ENCODE measurements at places on chromosomes 11 and 22.

DNA sequence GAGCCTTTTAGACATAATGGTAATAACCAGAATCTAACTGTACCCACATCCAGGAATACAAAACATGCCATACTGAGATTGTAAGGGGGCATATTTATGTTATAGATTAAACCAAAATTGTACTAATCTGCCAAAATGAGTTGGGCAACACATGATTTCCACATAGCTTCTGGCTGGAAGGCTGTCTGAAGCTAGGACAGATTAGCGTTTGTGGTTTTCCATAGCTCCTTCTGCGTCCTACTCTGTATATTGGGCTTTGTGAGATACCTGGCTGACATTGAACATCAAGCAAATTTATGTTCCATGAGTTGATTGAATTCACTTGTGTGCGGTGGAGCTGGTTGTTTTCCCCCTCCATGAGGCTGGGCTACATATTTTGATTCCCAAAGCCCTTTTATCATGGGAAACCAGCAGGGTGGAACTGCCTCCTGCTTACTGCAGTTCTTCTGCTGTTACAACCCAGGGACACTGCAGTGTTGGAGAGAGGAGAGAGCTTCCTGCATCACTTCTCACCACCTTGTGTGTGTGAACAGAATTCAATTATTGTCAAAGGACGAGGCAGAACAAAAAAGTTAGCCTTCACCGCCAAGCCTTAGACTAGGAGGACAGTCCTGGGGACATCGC is 114.9 kb downstream of the C11orf91 start:
- DNase-seq, result no peak

DNA sequence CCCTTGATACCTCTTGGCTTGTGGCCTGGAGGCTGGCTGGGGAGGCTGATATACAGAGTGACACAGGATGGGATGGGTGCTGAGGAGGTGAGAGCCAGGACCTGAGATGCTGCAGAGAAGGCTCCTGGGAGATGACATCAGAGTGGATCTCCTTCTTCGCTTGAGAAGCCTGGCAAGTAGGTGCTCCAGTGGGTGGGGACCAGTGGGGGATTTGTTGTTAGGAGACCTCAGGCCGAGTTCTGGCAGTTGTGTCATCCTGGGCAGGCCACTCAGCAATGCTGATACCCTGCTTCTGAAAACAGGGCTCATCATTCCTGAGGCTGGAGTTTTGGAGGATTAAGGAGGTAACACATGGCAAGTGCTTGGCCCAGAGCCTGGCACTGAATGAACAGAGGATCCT is 1.9 kb upstream of the NDUFV1 start:
- DNase-seq, result no peak

DNA sequence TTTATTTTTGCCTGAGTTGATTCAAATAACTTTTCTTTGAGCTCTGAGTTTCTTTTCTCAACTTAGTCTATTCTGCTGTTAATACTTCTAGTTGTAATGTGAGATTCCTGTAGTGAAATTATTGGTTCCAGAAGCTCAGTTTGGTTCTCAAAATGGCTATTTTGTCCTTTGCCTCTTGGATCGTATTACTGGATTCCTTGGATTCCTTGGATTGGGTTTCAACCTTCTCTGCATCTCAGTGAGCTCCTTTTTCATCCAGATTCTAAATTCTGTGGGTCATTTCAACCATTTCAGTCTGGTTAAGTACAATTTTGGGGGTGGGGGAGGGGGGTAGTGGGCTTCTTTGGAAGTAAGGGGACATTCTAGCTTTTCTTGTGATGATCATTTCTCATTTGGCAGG is 341.1 kb upstream of the CNTN5 start:
- no peak for DNase-seq

GRCh38 chr11:7485186-7486097 is at the start of gene OLFML1:
OLFML1 (plus strand) TSS chr11:7485506; CDS start chr11:7485876, 370 bp downstream.
- no peak for DNase-seq

DNA sequence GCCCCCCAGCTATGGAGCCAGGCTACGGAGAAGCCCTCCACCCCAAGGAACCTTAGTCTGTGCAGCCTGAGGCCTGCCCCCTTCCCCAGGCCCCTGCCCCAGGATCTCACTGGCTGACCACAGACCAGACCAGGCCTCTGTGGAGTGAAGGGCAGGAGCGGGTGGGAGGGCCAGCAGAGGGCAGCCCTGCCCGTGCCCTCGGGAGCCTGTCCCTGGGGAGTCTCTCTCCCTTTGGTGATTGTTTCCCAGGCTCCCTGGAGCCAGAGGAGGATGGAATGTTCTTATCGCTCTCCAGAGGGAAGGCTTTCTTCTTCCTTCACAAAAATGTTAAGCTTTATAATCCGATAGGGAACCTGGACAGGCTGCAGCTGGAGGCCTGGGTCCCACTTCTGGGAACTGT is 455.3 kb downstream of the SOX6 start:
- DNase-seq, result no peak

GRCh38 chr22:17880020-17880419 is 105.8 kb upstream of the BID start:
- DNase-seq, result no peak

GRCh38 chr22:29732883-29733282 is 13.1 kb downstream of the CABP7 start:
- no peak for DNase-seq

- DNase-seq, result no peak
These were observed 182.1 kb upstream of the SORL1-AS1 start for GRCh38 chr11:121634889-121635288.

DNA sequence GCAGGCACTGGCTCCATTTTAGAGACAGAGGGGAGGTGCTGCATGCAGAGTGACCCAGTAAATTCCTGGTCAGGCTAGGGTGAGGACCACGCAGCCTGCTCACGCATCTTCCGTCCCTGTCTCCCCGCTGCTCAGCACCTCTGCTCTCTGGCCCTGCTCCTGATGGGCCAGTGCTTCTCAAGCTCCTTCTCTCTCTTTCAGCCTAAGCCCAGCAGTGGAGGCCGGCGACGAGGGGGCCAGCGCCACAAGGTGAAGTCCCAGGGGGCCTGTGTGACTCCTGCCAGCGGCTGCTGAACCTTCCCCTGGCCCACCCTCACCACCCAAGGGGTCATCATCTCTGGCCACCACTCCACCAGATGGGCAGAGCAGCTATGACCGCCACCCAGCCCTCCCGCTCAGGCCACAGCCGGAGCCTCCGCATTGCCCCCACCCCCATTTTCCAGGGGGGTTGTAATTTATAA is 24.7 kb downstream of the GTPBP1 start:
- no peak for DNase-seq

- DNase-seq, result no peak
These were observed 264.2 kb downstream of the GRM5 start for GRCh38 chr11:88801484-88802123.

DNA sequence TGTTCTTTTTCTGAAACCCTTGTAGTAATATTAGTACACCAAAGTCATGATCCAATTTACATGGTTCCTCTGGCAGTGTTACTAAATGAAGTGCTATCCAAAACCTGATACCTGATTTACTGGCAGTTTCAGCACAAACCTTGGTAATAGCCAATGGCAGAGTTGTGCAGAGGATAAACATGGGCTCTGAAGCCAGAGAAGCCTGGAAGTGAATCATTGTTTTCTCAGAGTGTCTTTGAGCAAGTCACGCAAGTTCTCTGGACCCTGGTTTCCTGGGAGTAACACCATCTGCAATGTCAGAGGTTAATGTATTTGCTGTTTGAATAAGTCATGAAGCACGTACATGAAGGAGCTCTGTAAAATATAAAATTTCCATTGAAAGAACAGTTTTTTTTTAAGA is 222.3 kb upstream of the NARS2 start:
- DNase-seq, result no peak

DNA sequence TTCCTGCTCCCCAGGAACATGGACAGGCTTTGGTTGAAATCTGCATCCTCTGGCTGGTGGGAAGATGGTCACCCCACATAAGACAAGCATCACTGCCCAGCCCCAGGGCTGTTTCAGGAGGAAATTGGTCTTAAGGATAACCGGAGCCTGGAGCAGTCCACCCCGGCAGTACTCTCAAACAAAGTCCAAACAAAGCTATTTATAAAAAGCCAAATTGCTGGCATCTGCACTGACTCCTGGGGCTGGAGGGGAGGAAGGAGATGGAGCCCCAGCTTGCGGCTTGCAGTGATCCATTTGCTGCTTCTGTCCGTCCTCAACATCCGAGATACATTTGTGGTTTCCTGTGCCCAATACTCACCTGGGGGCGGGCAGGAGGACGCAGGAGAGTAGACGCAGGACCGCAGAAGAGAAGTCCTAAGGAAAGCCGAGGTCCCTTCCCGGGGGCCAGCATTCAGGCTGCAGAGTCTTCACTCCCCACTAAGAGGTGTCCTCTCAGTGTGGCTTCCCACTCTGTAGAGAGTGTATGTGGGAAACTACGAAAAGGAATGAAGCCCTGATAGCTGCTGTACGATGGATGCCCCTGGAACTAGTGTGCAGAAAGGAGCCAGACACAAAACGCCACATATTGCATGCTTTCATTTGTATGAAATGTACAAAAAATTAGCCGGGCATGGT is 107.3 kb upstream of the FGF3 start:
- no peak for DNase-seq

GRCh38 chr11:115141231-115142114 is 362.7 kb downstream of the CADM1 start:
- DNase-seq, result no peak

DNA sequence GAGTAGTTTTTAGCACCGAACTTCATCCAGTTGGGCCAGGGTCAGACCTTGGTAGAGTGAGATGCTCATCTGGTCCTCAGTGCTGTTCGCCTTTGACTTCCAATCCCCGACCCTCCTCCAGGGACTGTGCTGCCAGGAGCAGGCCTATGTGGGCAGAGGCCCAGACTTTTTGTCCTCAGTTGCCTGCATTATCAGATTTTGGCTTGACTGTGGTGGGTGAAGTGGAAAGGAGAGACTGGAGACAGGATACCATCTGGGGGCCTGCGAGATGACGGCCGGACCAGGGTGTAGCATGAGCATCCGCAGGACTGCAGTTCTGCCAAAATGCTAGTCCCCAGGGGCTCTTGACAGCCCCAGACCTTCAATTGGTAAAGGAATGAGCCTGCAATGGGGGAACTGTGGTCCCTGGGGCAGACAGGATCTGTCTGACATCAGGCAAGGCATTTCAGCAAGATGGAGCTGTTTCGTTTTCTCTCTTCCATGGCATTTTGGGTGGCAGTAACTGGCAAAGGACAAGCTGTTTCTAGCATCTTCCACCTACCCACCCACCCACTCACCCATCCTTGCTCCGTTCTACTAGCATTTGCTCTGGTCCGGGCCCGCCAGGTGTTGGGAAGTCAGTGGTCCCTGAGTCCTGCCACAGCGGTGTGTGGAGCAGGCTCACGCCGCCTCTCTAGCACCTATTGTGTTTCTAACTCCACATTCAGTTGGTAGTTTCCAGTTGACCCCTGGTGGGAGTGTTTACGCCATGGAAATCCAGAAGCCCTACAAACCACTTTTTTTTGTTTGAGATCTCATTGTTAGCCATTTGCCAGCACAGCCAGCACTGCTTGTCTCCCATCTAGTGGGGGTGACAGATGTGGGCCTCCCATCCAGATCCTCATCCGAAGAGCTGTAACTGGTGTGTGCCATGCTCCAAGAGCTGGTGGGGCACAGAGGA is 53.5 kb downstream of the OTOG start:
- no peak for DNase-seq

- no peak for DNase-seq
These were observed 13.9 kb downstream of the OR5B3 start for GRCh38 chr11:58392746-58393145.

DNA sequence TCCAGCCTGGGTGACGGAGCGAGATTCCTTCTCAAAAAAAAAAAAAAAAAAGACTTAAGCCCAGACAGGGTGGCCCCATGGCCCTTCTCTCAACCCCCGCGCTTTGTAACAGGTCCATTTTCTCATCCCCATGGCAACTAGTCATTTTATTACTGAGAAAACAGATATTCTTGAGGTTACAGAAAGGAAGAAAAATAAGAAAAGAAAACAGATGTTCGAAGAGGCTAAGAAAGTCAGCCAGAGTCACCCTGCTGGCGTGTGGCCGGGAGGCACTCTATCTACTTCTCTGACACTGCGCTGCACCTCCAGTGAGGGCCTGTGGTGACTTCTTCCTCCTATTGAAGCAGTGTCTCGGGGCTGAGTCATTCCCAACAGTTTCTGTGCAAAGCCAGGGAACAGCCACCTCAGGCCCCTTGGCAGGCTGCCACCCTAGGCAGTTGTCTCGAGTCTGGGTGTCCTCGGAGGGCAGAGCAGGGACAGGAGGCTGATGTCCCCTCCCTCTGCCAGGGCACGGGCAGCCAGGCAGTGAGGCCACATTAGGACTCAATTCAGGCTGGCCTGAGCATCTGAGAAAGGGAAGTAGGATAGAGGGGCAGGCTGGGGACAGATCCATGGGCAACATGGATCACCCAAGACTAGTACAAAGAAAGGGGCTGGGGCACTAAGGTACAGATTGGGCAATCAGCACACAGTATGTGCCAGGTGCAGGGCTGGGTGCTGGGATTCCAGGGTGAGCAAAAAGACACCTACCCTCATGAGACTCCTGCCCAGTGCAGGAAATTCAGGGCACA is 16.4 kb upstream of the SYVN1 start:
- DNase-seq, result no peak

DNA sequence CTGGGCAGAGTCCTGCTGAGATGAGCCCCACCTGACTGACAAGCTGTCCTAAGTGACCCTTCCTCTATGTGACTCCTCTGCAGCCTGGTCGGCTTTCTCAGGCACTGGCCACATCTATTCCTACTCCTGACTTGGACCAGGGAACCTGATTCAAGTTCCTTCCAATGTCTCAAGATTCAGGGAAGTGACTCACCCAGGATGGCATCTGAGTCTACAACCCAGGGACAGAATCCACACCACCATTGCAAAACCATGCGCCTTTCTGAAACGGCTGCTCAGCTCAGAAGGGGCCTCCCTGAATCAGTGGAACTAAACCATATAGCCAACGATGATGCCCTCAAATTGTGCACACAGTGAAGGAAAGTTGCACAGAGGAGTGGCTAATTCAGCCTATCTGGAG is 63.9 kb upstream of the CSNK2A3 start:
- no peak for DNase-seq

DNA sequence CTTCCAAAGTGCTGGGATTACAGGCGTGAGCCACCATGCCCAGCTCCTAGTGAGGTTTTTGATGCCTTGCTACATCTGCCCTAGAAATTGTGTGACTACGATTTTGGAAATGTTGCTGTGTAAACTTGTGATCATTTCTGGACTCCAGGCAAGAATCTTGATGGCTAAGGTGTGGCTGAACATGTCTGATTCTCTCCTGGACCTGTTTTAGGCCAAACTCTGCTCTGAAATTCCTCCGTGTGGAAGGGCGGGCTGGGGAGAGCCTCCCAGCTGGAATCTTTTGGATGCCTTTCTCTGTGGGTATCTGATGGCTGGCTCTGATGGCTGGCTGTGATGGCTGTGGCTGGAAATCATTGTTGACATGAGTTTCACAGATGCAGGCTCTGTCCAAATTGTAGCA is 8.2 kb downstream of the PNPLA3 start:
- DNase-seq, result no peak

- DNase-seq, result no peak
These were observed 46.5 kb downstream of the SLC5A12 start for GRCh38 chr11:26675233-26675928.

- no peak for DNase-seq
These were observed 964.8 kb downstream of the JRKL start for GRCh38 chr11:97354576-97354975.
